ENCODE measurements at places on chromosomes 1 and 21. TPM values are rescaled to one million over a fixed set of nuclear protein-coding genes. Genes with fewer than 3 reads are reported as not detected.

The NBPF6 gene
- total RNA-seq = not detected

The LRRC38 gene
- total RNA-seq = not detected

GRCh38 chr1:14810595-14811361, 212.3 kb downstream of the KAZN start:
- H3K4me3 ChIP-seq = no peak overlapping the region
- no peak for DNase-seq
- no peaks in the 10 kb centered on the region for H3K36me3 ChIP-seq
- no peak overlapping the region for H3K27ac ChIP-seq

- H3K4me1 ChIP-seq = peaks cover 2% of the 10 kb centered on the region
- peaks cover 4% of the 10 kb centered on the region for H3K27me3 ChIP-seq
- no peak for DNase-seq
- no peak overlapping the region for H3K4me3 ChIP-seq
- no peaks in the 10 kb centered on the region for H3K36me3 ChIP-seq
Measured at GRCh38 chr1:201255479-201256362, 27.6 kb upstream of the PKP1 start.

- no peaks in the 10 kb centered on the region for H3K4me1 ChIP-seq
- no peak overlapping the region for H3K4me3 ChIP-seq
- no peaks in the 10 kb centered on the region for H3K36me3 ChIP-seq
- DNase-seq = no peak
- H3K27me3 ChIP-seq = no peaks in the 10 kb centered on the region
Measured at GRCh38 chr1:219347921-219348391, 174.3 kb downstream of the LYPLAL1 start.

Measured in activated CD4-positive, alpha-beta memory T cell treated with anti-CD3 and anti-CD28 coated beads, Interleukin-2, amount 10 ng/mL, durations not matched to agents 7 days and 5 days (primary cell).